M059J (cell line): ENCODE measurements at places on chromosomes 11 and 22.

DNA sequence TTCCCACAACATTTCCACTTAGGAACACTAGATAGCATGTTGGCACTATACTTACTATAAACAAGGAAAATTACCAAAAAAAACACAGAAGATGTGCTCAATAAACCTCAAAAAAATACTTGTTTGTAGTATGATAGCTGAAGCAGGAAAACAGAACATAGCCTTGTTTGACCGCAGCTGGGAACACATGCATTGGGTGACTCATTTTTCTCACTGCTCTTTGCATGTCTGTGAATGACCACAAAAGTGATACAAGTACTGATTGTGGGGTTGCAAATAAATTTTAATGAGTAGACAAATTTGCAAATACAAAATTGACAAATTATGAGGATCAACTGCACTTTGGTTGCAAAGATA is 22.8 kb upstream of the GUCY1A2 start:
- DNase-seq, result peak; percentile 90

GRCh38 chr11:110984147-110984546 is 261.4 kb upstream of the POU2AF2 start:
- peak; percentile 82 for DNase-seq

GRCh38 chr11:126090452-126090851 is 27.8 kb upstream of the CDON start:
- DNase-seq, result no peak

DNA sequence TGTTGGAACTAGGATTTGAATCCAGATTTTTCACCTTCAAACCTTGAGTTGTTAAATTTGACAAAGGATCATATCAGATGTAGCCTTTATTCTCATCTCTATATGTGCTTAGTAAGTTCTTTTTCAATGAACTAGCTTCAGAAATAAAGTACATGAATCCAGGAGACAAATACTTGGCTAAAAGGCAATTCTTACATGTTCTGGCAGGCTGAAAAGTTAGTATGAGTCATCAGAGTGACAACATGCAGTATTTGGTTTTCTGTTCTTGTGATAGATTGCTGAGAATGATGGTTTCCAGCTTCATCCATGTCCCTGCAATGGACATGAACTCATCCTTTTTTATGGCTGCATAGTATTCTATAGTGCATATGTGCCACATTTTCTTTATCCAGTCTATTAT is 40.4 kb downstream of the BBOX1 start:
- peak; percentile 2 for DNase-seq

DNA sequence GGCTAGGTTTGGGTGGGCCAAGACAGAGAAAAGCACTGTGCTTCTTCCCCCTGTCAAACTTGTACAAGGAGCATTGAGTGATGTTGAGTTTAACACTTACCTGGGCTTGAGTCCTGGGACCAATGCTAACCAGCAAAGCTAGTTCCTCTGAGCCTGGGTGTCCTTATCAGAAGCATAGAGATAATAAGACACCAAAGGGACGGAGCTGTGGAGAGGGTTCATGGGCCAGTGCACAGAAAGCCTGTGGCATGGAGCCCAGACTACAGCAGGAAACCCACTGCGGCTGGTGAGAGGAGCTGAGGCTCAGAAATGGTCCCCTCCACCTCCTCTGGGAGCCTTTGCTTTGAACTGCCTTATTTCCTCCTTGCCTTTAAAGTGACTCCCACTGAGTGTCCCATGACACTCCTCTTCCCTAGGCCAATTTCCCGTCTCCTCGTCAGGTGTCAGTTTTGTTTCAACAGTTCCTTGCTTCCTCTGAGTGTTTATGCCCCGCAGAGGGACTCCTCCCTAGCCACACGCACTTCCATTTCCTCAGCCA is 9.4 kb downstream of the SLCO2B1 start:
- peak; percentile 9 for DNase-seq

- DNase-seq, result no peak
These were observed 112.1 kb upstream of the OR4B1 start for GRCh38 chr11:48104568-48104924.

DNA sequence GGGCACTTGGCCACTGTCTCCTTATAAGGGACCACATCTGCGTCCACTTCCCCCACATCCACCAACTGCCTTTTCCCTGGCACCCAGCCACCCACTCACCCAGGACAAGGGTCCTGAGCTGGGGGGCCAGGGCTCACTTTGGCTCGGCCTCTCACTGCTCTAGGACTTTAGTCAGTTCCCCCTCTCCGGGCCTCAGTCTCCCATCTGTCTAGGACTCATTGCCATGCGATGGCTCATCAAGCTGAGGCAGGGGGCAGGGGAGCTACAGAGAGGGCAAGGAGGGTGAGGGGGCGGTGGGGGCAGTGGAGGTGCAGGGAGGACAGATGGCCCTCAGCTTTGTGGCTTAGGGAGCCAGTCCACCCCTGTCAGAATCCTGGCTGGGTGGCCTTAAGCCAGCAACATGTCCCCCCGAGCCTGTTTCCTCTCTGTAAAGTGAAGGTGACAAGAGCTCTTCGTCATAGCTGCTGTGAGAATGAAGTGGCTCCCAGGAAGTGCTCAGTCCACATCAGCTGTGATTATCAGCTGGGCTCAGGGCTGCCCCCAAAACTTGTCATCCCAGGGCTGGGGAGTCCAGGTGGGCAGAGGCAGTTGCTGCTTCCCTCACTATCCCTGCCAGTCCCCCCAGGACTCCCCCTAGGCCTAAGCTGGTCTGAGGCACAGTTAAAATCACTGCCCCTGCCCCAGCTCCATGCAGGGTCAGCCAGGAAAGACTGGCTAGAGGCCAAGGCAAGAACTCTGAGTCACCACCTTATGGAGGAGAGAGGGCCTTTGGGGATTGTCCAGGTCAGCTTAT is 14.9 kb downstream of the RAC2 start:
- DNase-seq, result peak; percentile 90

GRCh38 chr11:9047964-9048523 is 43.4 kb downstream of the SCUBE2 start:
- no peak for DNase-seq

DNA sequence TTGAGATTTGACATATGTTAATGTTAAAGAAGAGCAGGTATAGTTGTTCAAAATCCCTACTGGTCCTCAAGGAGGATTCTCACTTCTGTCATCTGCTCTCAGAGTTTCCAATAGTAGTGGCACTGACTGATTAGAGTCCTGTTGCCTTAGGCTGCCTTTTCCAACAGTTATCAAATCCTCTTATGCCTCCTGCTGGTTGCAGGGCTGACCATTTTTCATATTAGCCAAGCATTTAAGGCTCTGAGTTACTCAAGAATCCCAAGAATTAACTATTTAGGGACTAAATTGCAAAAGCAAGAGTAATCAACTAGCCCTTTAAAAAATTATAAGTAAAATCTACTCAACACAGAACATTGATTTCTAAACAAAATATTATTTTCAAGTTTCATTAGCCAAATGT is 212.0 kb upstream of the CHORDC1 start:
- no peak for DNase-seq

GRCh38 chr11:8034604-8035190 is 46.3 kb upstream of the TUB start:
- DNase-seq, result no peak

DNA sequence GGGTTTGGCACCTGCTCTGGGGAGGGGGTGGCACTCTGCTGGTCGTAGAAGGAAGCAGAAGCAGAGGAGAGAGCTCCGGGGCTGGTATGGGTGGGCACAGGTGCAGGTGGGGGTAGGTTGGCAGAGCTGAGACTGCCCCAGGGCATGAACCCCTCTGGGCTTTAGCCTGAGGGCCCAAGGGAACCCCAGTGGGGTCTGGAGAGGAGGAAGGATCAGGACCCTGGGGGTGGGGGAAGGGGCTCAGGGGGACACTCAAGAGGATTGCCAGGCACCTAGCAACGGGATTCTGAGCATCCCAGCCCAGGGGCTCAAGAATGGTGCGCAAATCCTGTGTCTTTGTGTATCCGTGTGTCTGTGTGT is 6.3 kb downstream of the ALDH3B2 start:
- no peak for DNase-seq

DNA sequence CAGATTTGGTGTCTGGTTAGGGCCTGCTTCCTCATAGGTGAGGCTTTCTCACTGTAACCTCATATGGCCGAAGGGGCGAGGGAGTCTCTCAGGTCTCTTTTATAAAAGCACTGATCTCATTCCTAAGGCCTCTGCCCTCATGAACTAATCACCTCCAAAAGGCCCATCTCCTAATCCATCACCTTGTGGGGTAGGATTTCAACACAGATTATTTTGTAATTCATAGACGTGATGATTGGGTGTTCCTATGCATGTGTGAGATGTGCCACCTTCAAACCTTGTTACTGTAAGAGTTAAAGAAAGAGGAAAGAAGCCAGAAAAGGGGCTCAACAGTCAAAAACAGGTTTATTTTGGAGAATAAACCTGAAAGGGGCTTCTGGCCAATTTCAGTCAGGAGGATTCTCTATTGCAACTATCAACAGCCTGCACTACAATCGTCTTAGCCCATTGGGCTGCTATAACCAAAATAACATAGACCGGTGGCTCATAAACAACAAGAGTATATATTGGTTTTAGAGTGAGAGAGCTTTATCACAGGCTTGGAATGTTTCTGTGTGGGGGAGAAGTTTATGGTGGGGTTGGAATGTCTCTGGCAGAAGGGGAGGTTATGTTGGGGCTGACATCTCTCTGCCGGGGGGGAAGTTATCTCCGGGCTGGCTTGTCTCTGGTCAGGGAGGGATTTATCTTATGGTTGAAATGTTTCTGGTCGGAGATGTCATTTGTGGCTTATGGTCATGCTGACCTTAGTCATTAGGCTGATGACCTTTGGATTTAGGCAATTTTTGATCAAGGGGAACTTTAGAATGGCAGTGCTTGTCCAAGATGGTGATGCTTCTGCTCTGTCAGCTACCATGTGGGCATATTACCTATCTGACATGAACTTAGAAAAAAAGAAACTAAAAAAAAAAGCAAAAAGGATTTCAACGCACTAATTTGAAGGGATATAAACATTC is 35.1 kb downstream of the CSF2RB start:
- DNase-seq, result peak; percentile 42

- DNase-seq, result peak; percentile 91
These were observed 25.8 kb upstream of the PPFIA1 start for GRCh38 chr11:70244698-70245097.

- DNase-seq, result no peak
These were observed 113.4 kb downstream of the GAB2 start for GRCh38 chr11:78304201-78304600.

GRCh38 chr22:39212721-39213376 is 31.9 kb downstream of the PDGFB start:
- DNase-seq, result peak; percentile 85

- peak; percentile 23 for DNase-seq
These were observed 2.4 kb upstream of the FGF3 start for GRCh38 chr11:69821511-69822040.
